ENCODE measurements at places on chromosomes 6 and 20. TPM values are rescaled to one million over a fixed set of nuclear protein-coding genes. Genes with fewer than 3 reads are reported as not detected.

The EFCAB8 gene
- 1.1 TPM for total RNA-seq

- H3K36me3 ChIP-seq = 0 out of 2 replicates have a peak, but pooled peaks cover 3% of the 10 kb centered on the region
- H3K4me1 ChIP-seq = no peaks in the 10 kb centered on the region
- no peak for DNase-seq
- no peak overlapping the region for H3K4me3 ChIP-seq
Measured at GRCh38 chr6:157150076-157150475, 173.2 kb downstream of the TMEM242 start.

- H3K36me3 ChIP-seq = no peaks in the 10 kb centered on the region
- H3K4me3 ChIP-seq = no peak overlapping the region
- peak overlapping the region; percentile 43 for H3K27ac ChIP-seq
- peaks cover 20% of the 10 kb centered on the region for H3K4me1 ChIP-seq
Measured at GRCh38 chr20:8095648-8096572, 36.2 kb upstream of the PLCB1 start.

DNA sequence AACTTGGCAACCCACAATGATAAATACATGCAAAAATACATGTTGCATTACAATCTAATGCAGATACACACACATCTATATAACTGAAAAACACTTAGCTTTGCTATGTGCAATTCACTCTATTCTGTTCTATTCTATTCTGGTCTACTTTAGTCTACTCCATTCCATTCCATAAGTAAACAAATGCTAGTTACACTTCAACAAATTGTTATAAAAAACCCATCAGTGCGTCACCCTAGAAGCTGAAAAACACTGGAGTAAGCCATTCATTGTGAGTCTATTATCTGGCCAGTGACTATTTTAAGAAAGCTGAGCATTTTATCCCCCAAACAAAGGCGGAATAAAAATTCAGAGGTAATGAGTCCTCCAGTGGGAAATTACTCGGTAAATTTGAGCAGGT is 315.7 kb upstream of the EPHA7 start:
- H3K4me1 ChIP-seq = no peaks in the 10 kb centered on the region
- H3K36me3 ChIP-seq = no peaks in the 10 kb centered on the region
- no peaks in the 10 kb centered on the region for H3K27me3 ChIP-seq
- no peak for DNase-seq

- no peaks in the 10 kb centered on the region for H3K27me3 ChIP-seq
- H3K4me3 ChIP-seq = no peak overlapping the region
- H3K27ac ChIP-seq = no peak overlapping the region
- no peaks in the 10 kb centered on the region for H3K36me3 ChIP-seq
- no peak for DNase-seq
- peaks cover 8% of the 10 kb centered on the region for H3K4me1 ChIP-seq
Measured at GRCh38 chr6:146289816-146290588, 253.6 kb upstream of the RAB32 start.
